ENCODE measurements at places on chromosomes 5 and 9.

DNA sequence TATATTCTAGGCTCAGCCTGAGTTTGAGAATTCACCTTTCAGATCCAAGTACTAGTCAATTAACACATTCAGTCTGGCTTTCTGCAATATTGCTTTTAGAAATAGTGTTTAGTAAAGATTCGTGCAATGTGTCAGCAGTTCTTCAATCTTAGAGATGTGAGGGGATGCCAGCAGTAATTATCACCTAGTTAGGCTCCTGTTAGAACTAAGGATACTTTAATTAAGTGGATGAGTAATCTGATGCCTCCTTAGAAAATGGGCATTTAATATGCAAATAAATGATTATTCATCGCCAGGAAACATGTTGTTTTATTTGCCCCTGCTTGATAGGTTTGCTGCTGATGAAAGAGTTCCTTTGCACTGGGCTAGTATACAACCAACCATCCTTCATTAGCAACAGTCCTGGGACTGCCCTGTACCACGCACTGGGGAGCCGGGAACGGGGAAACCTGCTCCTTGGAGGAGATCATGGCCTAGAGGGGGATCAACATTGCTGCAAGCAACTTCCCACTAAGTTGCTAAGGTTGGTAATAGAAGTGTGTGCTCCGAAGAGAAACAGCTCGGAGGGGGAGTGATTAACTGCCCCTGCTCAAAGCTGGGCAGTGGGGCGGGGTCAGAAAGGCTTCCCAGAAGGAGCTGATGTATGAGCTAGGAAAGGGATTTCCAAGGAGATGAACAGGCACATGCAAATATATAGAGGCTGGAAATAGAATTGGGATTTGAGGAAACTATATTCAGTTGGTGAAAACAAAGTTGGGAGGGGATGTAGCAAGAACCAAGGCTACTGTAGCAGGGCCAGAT, 231.8 kb downstream of the DRD1 start:
- DNase-seq: no peak

DNA sequence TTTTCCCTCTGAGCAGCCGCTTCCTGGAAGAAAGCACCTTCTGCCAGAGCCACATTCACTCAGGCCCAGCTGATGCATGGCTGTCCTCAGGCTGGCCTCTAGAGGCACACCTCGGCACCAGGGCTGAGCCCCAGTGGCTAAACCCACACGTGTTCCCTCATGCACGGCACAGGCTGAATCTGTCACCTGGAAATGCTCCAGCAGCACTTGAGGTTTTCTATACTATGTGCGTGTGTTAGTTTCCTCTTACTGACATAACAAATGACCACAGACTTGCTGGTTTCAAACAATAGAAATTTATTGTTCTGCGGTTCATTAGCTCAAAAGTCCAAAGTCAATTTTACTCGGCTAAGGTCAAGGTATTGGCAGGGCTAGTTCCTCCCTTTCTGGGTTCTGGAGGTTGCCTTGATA, 141.4 kb downstream of the LRRC70 start:
- DNase-seq: no peak

GRCh38 chr5:151255621-151256286, 2.8 kb downstream of the GM2A start:
- DNase-seq: no peak

GRCh38 chr5:139481580-139482049, 943 bp downstream of the STING1 start:
- peak; percentile 39 for DNase-seq

GRCh38 chr5:143234162-143234842, 169.2 kb downstream of the NR3C1 start:
- DNase-seq: no peak

Data from left ventricle myocardium inferior (tissue), 1 donor.